Bronchial epithelial cell (primary cell): ENCODE measurements at places on chromosomes 2 and 18. TPM values are rescaled to one million over a fixed set of nuclear protein-coding genes. Genes with fewer than 3 reads are reported as not detected.

GULP1 gene
- total RNA-seq: 30.0 and 39.2 TPM in 2 replicates

CRYGC gene
- not detected in 2 replicates for total RNA-seq

GRCh38 chr18:78703291-78703690 is 276.3 kb upstream of the SALL3 start:
- no peak for DNase-seq

- DNase-seq: no peak
Observed at GRCh38 chr2:51212374-51212773, 180.4 kb upstream of the NRXN1 start.

- DNase-seq: no peak
Observed at GRCh38 chr2:71538656-71539265, 85.4 kb downstream of the DYSF start.

KATNAL2 gene
- under 0.01 and 0.77 TPM in 2 replicates for total RNA-seq

- DNase-seq: peak; percentile 17
Observed at GRCh38 chr2:195620501-195620900, 36.5 kb upstream of the SLC39A10 start.

C2orf66 gene
- total RNA-seq: under 0.01 and 0.38 TPM in 2 replicates

GRCh38 chr18:31446854-31447253 is 687 bp upstream of the DSG3 start:
- no peak for DNase-seq

EIPR1 gene
- 41.2 and 44.5 TPM in 2 replicates for total RNA-seq

- DNase-seq: peak; percentile 55
Observed at GRCh38 chr18:59056706-59057492, 82.8 kb upstream of the SEC11C start.

GRCh38 chr18:23223641-23224040 is 88.4 kb downstream of the CABLES1 start:
- no peak for DNase-seq

GRCh38 chr18:2981212-2981728 is 31.7 kb downstream of the LPIN2 start:
- DNase-seq: peak; percentile 77

- no peak for DNase-seq
Observed at GRCh38 chr2:15988733-15989132, 48.4 kb downstream of the MYCN start.

GRCh38 chr2:191312662-191313061 is 67.5 kb downstream of the MYO1B start:
- peak; percentile 89 for DNase-seq

ASXL3 gene
- total RNA-seq: under 0.01 TPM in 2 replicates

- DNase-seq: no peak
Observed at GRCh38 chr2:218395090-218395444, 4.6 kb upstream of the CTDSP1 start.

PCARE gene
- not detected in 2 replicates for total RNA-seq

GRCh38 chr2:123808243-123808642 is 216.8 kb upstream of the CNTNAP5 start:
- no peak for DNase-seq

- no peak for DNase-seq
Observed at GRCh38 chr18:55934821-55935220, 346.8 kb upstream of the TCF4 start.

ABCG5 gene
- total RNA-seq: not detected in 2 replicates

- DNase-seq: no peak
Observed at GRCh38 chr18:31931886-31932240, 11.1 kb downstream of the TRAPPC8 start.

DNA sequence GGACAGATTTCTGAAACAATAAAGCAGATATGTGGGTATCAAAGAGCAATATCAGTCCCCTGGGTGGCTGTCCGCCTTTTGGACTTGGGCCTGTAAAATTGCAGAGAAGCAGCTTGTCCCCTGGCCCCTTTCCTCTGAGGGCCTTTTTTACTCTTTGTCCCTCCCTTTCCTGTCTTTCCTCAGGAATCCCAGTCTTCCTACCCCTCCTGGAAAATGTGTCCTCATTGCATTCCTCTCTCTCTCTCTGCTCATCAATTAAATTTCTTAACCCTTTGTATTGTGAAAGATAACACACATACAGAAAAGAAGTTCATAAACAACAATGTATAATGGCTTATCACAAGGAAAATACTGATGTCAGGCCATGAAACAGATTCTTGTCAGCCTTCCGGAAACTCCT is 3.0 kb upstream of the GRB14 start:
- no peak for DNase-seq

- DNase-seq: no peak
Observed at GRCh38 chr2:41659758-41660157, 388.1 kb upstream of the PKDCC start.

- no peak for DNase-seq
Observed at GRCh38 chr2:26632624-26633185, 8.5 kb downstream of the CIB4 start.

FEV gene
- not detected in 2 replicates for total RNA-seq

CYRIA gene
- total RNA-seq: 0.79 and 4.1 TPM in 2 replicates

- no peak for DNase-seq
Observed at GRCh38 chr2:57703407-57703806, 343.2 kb upstream of the VRK2 start.

DNA sequence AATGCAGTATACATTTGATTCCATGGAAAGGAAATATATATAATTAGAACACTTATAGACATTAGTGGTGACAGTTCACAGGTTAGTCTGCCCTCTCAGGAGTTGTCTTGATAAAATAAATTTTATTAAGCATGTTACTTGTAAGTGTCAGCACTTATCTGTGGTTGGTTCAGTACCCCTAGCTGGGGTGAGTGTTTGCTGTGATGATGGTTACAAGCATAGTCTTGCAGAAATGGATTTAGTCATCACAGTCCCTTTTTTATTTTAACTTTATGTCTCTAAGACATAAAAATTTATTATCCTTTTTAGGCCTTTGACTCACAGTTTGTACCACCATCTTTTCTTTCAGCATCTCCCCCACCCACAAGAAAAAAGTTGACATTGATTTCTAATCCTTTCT is 52.1 kb downstream of the NCK2 start:
- peak; percentile 71 for DNase-seq

DNA sequence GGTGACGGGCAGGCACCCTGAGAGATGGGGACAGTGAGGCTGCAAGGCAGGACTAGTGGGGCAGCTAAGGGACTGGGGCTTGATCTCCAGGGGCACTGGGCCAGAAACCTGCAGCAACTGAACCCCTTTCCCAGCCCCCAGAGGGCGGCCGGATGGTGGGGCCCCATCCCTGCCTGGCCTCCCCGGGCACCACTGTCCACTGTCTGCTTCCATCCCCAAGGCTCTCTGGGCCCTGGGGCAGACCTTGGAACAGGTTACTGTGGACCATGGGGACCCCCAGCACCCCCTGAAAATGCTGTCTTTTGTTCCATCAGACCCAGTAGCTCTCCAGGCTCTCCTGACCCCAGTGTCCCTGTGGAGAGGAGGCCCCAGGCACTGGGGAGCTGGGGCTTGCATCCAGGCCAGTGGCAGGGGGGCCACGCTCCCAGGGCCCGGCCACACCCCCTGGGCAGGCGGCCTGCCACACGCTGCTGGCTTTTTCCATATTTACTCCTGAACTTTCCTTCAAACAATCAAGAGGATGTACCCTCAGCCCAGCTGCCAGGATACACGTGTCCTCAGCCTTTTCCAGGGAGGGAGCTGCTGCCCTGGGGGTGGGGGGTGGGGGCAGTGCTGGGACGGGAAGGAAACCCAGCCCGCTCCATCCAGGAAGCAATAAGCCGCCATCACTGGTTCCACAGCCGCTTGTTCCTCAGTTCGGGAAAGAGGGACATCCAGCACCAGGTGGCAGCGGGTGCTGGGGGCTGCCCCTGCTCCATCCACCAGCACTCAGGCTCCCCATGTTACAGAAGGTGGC is 102.3 kb upstream of the ODC1 start:
- no peak for DNase-seq

DNA sequence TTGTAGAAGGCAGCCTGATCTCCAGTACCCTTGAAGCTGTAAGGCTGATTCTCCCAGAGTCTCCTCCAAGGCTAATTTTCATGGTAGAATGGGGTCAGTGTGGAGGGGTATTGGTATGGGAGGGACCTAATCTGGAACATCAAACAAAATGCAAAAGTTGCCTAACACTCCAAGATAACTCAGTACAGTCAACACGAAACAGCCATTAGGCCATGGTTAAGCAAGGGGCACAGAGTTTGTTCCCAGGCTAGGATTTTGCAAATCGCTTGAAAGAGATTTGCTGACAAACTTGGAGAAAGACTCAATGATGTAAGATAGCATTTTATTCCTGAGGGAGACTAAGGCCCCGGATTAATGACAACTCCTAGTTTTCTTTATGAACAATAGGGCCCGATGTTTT is 5.4 kb downstream of the PID1 start:
- DNase-seq: no peak

- DNase-seq: peak; percentile 3
Observed at GRCh38 chr2:199772035-199772976, 78.7 kb downstream of the FTCDNL1 start.

MYL1 gene
- total RNA-seq: not detected in 2 replicates

RIF1 gene
- 22.1 and 25.3 TPM in 2 replicates for total RNA-seq

- no peak for DNase-seq
Observed at GRCh38 chr2:165434865-165435496, 34.5 kb upstream of the CSRNP3 start.

GRCh38 chr2:120237491-120237902 is 14.3 kb upstream of the TMEM185B start:
- DNase-seq: peak; percentile 41

ZC3H6 gene
- 3.4 and 5.6 TPM in 2 replicates for total RNA-seq

- DNase-seq: no peak
Observed at GRCh38 chr2:224094413-224094812, 55.3 kb upstream of the SERPINE2 start.

DNA sequence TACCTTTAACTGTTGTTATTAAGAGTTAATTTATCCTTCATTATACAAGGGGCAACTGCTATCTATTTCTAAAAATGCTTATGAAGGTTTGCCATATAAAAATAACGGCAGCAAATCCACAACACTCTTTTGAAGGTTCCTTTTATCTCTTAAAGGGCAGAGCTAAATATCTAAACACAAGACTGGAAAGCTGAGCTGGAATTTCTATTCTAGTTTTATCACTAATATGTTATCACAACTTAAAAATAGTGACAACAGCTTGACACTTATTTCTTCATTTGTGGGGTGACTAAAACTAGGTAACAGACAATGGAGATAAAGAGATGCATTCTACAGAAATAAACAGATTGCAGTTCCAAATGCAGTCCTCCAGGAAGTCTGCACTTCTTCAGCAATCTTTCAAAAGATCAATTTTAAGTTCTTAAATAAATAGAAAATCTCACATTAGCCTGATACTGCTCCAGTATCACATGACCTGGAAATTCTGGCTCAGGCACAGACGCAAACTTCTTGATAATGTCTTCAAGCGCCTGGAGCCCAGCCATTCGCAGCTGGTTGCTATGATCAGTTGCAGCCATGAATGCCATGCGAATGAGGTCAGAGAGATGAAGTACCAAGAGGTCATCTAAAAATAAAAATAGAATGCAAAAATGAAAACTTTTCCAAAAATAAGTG is 54.0 kb upstream of the STRN start:
- DNase-seq: peak; percentile 25

DNA sequence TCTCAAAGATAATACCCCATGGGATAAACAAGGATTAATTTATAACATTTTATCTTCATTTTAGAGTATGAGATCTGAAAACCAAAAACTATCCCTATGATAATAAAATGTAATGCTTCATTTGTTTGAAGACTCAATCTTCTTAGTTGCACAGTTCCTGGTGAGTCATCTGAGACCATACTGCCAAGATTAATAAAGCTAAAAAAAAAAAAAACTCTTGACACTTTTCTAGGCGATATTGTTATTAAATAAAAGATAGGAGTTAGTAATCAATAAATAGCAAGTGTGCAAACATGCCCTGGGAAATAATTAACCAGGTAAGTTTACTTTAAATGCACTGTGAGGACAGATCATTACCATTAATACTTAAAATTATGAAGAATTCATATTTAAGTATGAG is 83.9 kb downstream of the RPE start:
- peak; percentile 46 for DNase-seq

- no peak for DNase-seq
Observed at GRCh38 chr2:215772003-215772402, 241.3 kb downstream of the MREG start.

RAB17 gene
- total RNA-seq: 1.0 and 2.4 TPM in 2 replicates

ZNF521 gene
- total RNA-seq: 0.53 TPM in 1 of 2 replicates, not detected in the other

SP140 gene
- total RNA-seq: not detected in 2 replicates

DNA sequence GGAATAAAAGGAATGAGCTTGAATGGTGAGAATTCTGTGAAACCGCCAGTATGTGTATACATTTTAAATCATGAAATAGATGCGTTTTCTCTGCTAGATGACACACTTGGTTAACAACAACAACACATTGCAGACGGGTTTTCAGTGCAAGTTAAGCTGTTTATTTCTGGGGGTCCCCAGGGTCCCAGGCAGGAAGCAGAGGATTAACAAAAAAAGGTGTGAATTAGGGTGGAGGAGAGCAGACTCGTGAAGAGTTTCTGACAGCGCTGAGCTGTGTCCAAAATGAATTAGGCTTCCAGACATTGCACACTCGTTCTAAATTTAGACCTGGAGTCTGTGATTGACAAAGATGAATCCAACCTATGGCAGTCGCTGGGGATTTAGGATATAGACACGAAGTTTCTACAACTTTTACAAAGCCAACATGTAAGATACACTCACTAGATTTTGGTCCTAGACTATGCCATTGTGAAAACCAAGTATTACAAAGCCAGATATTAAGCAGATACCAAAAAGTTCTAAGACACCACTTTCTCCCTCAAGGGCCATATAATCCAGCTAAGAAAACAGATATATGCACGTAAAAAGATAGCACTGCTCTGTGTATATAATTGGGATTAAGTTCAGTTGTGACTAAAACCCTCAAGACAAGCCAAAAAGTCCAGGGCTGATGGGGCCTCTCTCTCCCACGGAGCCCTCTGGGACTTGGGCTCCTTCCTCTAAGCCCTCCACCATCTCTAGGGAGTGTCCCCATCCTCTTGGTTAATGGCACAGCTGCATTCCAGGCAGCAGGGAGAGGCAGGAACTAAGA is 120.2 kb downstream of the ACAA2 start:
- DNase-seq: no peak

STAT4 gene
- total RNA-seq: 7.1 and 12.3 TPM in 2 replicates

DNA sequence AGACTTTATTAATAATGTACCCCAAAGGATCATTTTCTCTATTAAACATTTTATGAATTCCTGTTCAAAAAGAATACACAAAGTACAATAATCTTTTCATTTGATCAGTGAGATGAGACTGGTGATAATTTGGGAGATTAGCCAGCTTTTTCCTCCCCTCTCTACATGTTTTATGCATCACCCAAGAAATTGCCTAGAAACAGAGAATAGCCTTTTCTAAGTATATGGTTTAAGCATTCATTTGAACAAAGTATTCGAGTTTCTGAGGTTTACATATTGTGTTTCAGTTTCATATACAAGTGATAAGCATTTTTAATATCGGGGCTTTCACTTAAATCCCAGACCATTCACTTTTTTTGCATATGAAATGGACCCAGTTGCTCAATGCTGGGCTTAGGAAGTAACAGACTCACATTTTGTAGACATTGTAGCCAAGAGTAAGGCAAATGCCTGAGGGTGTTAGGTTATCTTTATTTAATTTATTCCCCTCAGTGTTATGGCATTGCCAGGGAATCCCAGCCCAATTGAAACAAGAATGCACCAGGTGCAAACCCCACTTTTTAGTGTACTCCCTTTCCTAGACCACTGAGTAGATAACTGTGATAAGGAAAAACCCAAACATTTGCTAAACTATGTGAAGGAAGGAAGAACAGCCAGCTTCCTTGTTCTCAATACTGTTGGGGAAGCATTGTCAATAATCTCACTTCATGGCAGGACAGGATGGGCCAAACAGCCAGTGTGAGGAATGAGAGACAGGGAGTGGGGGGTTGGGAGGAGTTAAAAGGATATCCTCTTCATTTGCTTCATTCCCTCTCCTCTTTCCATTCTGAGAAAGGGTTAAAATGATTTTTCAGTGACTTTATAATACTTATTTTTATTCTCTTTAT is 3.5 kb downstream of the CPO start:
- DNase-seq: no peak

GRCh38 chr2:10980886-10981425 is 69.2 kb downstream of the KCNF1 start:
- no peak for DNase-seq
